ENCODE measurements at places on chromosomes 2 and 18. TPM values are rescaled to one million over a fixed set of nuclear protein-coding genes. Genes with fewer than 3 reads are reported as not detected.

DNA sequence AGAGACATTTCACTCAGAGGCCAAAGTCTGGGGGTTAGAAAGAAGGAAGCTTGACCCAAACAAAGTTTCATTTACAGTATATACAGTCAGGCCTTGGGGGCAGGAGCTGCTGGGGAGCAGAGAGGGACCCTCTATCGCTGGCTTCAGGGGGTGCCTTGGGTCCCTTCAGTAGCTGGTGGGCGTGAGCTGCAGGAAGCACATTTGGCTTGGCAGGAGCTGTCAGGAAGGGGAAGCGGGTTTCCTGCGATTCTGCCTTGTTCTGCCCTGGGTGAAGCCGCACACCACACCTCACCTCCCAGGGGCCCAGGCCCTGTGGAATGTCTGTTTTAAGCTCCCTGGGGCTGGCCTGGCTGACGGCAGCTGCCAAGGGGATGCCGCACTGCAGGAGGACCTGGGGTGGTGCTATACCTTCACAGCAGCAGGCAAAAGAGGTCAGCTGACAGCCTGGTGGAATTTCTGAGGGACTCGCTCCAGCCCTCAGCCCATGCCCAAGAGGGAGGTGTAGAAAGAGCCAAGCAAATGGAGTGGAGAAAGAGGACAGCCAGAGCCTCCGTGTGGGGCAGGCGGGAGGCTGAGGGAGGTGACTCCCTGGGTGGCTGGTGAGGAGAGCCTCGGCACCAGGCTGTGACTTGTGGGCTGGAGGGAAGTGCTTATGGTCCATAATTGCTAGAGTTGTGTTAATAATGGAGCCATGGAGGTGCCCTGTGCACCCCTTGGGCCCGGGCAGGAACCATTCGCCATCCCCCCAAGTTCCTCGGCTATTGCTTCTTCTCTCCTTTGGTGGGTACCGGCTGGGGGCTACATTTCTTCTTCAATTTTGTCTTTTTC is 43.9 kb downstream of the PSD4 start:
- DNase-seq, result no peak

DNA sequence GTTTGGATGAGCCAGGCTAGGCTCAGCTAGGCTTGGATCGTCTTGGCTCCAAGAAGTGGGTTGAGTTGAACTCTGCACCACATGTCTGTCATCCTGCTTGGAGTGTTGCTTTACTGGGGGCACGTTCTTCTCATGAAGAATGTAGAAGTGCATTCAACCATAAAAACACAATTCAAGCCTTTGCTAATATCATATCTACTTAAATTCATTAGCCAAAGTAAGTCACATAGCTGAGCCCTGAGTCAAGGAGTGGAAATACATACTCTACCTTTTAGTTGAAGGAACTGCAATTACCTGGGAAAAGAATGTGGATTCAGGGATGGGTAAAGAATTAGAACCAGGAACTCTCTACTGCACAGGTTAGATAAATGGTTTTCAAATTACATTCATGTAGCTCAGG is 360.4 kb upstream of the KCNH7 start:
- DNase-seq, result no peak

- no peak for DNase-seq
These were observed 10.5 kb upstream of the TMSB10 start for GRCh38 chr2:84894758-84895520.

FOSL2 gene
- total RNA-seq, result 172 TPM

DNA sequence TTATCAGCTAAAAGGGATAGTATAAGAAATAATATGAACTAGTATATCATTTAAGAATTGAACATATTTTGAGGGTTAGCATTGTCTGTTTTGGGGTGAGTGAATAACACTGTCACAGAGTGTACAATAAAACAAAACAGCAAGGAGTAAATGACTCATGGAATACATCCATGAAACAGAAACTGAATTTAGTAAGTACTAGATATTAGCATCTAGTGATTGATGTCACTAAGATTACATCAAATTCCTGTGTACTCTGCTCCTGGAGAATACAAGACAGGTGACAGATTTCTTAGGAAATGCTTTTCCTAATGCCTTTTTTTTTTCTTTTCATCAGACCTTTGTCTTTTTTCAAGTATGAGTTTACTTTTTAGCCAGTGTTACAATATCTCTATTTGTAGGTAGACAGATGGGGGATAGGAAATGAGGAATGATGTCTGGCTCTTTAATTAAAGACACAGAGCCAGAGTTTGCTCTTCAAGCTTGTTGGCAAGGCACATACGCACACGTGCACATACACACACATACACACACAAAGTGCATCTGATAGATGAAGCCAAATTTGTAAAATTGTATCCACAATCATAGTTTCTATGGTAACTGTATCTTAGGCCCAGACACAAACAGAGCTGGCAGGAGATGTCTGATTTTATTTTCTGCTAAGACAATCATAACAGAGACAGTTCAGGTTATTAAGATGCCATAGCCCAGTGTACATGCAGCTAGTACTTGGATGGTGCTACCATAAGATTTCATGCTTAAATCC is 138.2 kb upstream of the NRP2 start:
- DNase-seq, result no peak

- DNase-seq, result peak; percentile 13
These were observed 84.5 kb upstream of the TLK1 start for GRCh38 chr2:171244970-171245782.

DNA sequence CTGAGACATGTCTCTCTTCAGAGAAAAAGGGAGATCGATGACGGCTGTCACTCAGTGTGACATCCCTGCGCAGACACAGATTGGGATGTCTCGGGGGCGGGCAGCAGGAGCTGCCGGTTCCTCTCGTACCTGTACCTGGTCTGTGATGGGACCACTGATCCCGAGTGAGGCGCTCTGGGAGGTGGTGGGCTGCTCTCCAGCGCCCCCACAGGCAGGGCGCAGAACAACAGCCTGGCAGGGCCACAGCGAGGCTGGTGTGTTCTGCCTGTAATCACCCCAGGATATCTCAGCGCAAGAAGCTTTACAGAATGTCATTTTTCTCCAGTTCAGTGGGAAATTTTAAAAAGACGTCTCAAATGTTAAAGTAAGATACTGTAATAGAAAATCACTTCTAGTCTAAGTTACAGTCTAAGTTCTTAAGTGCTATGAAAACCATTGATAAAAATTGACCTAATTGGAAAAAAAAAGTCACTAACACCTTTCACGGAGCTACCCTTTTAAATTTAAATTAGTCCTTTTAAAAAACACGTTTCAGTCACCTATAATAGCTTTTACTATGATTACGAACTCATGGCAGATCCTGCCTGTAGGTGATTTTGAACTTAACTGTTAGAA is 189.8 kb downstream of the SNTG2 start:
- DNase-seq, result peak; percentile 62

- DNase-seq, result no peak
These were observed 7.7 kb upstream of the DSG3 start for GRCh38 chr18:31439807-31440325.

SIX2 gene
- not detected for total RNA-seq

- no peak for DNase-seq
These were observed 4.7 kb downstream of the NRP2 start for GRCh38 chr2:205686783-205687640.

DNA sequence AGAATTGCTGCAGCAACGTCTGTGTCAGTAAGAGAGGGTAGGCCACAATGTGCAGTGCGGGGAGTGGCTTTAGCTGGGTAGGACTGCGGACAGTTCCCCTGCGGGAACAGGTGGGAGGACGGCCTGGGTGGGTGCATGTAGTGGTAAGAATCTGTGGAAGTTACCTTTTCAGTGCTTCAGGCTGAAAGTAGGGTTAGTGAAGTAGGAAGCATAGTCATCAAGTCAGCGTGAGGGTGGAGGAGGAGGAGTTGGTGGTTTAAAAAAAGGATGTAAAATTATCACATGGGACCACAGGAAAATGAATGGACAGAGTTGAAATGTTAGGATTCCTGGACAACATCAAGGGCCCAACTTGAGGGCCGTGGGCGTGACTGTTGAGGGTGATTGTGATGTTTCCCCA is 13.2 kb downstream of the CEP192 start:
- no peak for DNase-seq

- DNase-seq, result no peak
These were observed 1387.1 kb upstream of the TMEFF2 start for GRCh38 chr2:193581807-193582206.

- no peak for DNase-seq
These were observed 14.1 kb upstream of the KLHL41 start for GRCh38 chr2:169495310-169495928.

DNA sequence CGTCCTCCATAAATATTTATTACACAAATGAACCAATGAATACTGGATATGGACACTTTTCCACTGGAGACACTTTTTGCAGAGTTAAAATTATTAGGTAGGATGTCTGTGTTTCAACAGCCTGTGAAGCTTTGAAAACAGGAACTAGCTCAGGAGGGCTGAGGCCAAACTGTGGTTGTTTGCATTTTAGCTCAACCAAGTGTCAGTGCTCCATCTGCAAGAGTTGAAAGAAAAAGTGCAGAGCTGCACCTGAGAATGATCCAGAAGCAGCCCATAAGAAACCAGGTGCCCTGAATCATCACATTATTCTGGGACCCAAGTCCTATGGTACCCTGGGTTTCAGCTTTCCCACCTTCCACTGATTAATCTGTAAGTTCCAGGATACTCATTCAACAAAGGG is 180.4 kb downstream of the TRIB2 start:
- DNase-seq, result no peak

Measured in activated CD4-positive, alpha-beta memory T cell treated with anti-CD3 and anti-CD28 coated beads for 36 hours (primary cell).